Progenitor cell of endocrine pancreas (in vitro differentiated cells): ENCODE measurements at places on chromosomes 2 and 18.

DNA sequence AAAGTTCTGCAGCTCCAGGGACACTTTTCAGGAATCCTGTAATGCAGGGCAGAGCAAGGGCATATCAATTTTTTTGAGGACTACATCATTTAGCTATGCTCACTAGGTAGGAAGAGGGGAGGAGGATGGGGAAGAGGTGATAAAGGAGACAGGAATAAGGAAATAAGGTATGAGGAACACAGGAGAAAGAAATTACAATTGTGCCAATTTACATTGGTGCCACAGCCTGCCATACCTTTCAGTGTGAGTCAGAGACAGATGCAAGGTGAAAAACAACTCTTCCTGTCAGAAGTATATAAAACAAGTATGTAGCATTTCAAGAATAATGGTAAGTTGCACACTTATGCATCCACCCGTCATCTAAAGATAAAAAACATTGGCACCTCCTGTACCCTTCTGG, 5.4 kb upstream of the MRPS9 start:
- H3K4me1 ChIP-seq, result peaks cover 11% of the 10 kb centered on the region
- no peak overlapping the region for H3K4me3 ChIP-seq

GRCh38 chr2:28623582-28624405, 127.8 kb upstream of the PPP1CB start:
- peaks cover 33% of the 10 kb centered on the region for H3K4me1 ChIP-seq
- no peak for DNase-seq
- H3K4me3 ChIP-seq, result no peak overlapping the region
- H3K27ac ChIP-seq, result peak overlapping the region; percentile 10
- H3K36me3 ChIP-seq, result no peaks in the 10 kb centered on the region
- no peaks in the 10 kb centered on the region for H3K27me3 ChIP-seq

- H3K4me3 ChIP-seq, result no peak overlapping the region
- H3K27me3 ChIP-seq, result peaks cover 22% of the 10 kb centered on the region
- no peak overlapping the region for H3K27ac ChIP-seq
- H3K4me1 ChIP-seq, result peaks cover under 1% of the 10 kb centered on the region
- DNase-seq, result no peak
These were observed 372.8 kb upstream of the MYT1L start for GRCh38 chr2:2703762-2704427.

GRCh38 chr18:43279015-43279744, 1.9 kb upstream of the SYT4 start:
- H3K36me3 ChIP-seq, result no peaks in the 10 kb centered on the region
- peaks cover 28% of the 10 kb centered on the region for H3K4me1 ChIP-seq
- DNase-seq, result no peak
- H3K27ac ChIP-seq, result no peak overlapping the region
- H3K4me3 ChIP-seq, result peak overlapping the region; percentile 22

- H3K4me1 ChIP-seq, result no peaks in the 10 kb centered on the region
- no peak for DNase-seq
- H3K27me3 ChIP-seq, result no peaks in the 10 kb centered on the region
- H3K4me3 ChIP-seq, result no peak overlapping the region
These were observed 287.6 kb upstream of the HNRNPA3 start for GRCh38 chr2:176924909-176925534.

- H3K36me3 ChIP-seq, result no peaks in the 10 kb centered on the region
- no peak for DNase-seq
These were observed 23.2 kb upstream of the SLC35F6 start for GRCh38 chr2:26740890-26741302.

DNA sequence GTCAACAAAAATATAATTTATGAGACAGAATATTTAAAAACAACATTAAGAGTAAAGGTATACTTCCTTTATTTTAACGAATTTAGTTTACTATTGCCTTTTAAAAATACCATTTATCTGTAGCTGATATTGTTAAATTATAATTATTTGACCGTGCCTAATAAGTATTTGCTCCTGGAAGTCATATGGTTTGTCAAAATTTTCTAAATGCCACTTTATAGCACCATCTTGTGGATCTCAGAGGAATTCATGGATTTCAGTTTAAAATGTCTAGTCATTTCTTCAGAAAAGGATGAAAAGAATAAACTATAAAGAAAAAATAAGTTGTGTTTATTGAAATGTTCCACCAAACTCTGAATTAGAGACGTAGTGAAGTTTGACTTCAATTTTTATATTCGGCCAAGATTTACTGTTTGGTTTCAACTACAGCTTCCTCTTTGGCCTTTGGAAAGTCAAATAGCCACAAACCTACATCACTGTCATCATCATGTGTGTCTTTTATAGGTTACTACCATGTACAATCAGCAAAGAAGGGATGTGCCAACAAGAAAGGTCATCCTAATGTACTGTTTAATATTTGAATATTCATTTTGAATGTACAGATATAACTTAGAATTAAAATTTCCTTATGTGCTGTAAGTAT, 10.3 kb upstream of the FTCDNL1 start:
- no peak overlapping the region for H3K4me3 ChIP-seq
- no peaks in the 10 kb centered on the region for H3K4me1 ChIP-seq
- H3K27me3 ChIP-seq, result peaks cover 9% of the 10 kb centered on the region

DNA sequence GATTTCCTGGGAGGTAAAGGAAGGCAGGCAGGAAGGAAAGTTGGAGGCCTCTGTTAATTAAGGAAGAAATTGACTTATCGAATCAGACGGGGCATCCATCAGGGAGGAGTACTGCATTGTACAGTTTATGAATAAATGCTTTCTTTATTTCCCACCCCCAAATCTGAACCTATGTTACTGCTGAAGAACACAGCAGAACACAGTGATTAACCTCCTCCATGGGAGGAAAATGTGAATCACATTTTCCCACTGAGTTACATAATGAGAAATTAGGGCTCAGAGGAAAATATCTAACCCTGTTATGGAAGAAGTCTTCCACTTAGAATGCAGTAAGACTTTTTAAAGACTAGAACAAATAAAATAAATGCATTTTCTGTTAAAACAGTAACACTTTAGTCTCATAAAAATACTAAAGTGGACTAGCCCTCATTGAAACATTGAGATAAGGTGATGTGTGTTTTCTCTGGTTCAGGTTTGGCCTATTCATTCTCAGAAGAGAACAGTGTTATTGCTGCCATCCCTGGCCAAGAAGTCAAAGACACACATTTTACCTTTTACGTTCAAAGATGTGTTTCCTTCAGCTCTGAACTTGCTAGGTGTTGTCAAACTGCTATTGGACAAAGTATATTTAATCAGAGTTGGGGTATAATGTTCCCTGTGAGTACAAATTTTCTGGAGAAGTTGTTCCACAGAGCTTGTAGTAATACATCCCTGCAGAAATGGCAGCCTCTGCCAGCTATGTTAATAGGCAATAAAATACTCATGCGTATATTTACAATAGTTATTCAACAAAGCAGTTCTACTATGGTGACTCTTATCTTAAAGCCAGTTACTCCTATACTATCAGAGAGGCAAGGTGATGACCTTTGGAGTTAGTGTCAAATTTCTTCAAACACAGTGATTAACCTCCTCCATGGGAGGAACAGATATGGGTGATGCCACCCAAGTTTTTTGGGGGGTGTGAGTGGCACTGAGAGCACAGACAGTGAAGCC, 11.1 kb downstream of the DNAH6 start:
- no peak overlapping the region for H3K4me3 ChIP-seq
- H3K4me1 ChIP-seq, result peaks cover 13% of the 10 kb centered on the region
- H3K27ac ChIP-seq, result no peak overlapping the region
- H3K36me3 ChIP-seq, result peaks cover 5% of the 10 kb centered on the region
- no peak for DNase-seq

DNA sequence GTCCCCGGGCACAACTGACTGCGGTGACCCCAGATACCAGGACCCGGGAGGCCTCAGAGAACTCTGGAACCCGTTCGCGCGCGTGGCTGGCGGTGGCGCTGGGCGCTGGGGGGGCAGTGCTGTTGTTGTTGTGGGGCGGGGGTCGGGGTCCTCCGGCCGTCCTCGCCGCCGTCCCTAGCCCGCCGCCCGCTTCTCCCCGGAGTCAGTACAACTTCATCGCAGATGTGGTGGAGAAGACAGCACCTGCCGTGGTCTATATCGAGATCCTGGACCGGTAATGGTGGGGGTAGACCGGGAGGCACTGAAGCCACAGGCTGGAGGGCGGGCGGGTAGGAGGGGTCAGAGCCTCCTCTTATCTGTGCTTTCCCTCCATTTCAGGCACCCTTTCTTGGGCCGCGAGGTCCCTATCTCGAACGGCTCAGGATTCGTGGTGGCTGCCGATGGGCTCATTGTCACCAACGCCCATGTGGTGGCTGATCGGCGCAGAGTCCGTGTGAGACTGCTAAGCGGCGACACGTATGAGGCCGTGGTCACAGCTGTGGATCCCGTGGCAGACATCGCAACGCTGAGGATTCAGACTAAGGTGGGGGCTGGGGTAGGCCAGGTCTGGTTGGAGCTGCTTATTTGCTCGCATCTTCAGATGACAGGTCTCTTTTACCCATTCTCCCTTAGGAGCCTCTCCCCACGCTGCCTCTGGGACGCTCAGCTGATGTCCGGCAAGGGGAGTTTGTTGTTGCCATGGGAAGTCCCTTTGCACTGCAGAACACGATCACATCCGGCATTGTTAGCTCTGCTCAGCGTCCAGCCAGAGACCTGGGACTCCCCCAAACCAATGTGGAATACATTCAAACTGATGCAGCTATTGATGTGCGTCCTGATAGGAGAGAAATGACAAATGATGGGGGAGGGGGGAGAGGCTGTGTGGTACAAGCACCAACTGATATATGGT, 780 bp downstream of the HTRA2 start:
- peak overlapping the region; percentile 98 for H3K4me3 ChIP-seq
- no peaks in the 10 kb centered on the region for H3K27me3 ChIP-seq
- H3K36me3 ChIP-seq, result peaks cover 14% of the 10 kb centered on the region
- no peak for DNase-seq
- peak overlapping the region; percentile 52 for H3K27ac ChIP-seq
- peaks cover 17% of the 10 kb centered on the region for H3K4me1 ChIP-seq

- no peak for DNase-seq
- H3K4me3 ChIP-seq, result no peak overlapping the region
- no peaks in the 10 kb centered on the region for H3K4me1 ChIP-seq
- H3K27me3 ChIP-seq, result no peaks in the 10 kb centered on the region
- H3K27ac ChIP-seq, result no peak overlapping the region
These were observed 7.7 kb upstream of the CCDC138 start for GRCh38 chr2:108778857-108779256.

GRCh38 chr2:207282916-207283315, 117.2 kb upstream of the KLF7 start:
- H3K27me3 ChIP-seq, result peaks cover 24% of the 10 kb centered on the region
- no peaks in the 10 kb centered on the region for H3K36me3 ChIP-seq
- DNase-seq, result no peak

DNA sequence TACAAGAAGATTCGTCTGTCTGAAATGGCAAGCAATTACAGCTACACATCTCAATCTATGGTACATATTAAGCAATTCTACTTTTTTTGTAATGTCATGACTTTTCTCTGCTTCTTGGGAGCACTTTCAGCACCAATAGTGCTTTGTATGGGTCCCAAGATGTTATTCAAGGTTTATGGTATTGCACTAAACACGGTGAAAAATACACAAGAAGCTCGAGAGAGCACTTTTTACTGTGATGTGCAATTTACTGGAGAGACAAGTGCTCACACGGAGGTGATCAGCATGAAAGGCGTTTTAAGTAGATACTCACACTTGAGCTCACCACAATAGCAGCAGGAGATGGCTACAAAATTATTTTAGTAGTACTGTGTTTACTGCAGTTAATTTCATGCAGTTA, 783.6 kb downstream of the CBLN2 start:
- no peak for DNase-seq
- H3K4me3 ChIP-seq, result no peak overlapping the region
- no peaks in the 10 kb centered on the region for H3K4me1 ChIP-seq
- no peaks in the 10 kb centered on the region for H3K27me3 ChIP-seq
- H3K27ac ChIP-seq, result no peak overlapping the region
- H3K36me3 ChIP-seq, result no peaks in the 10 kb centered on the region

DNA sequence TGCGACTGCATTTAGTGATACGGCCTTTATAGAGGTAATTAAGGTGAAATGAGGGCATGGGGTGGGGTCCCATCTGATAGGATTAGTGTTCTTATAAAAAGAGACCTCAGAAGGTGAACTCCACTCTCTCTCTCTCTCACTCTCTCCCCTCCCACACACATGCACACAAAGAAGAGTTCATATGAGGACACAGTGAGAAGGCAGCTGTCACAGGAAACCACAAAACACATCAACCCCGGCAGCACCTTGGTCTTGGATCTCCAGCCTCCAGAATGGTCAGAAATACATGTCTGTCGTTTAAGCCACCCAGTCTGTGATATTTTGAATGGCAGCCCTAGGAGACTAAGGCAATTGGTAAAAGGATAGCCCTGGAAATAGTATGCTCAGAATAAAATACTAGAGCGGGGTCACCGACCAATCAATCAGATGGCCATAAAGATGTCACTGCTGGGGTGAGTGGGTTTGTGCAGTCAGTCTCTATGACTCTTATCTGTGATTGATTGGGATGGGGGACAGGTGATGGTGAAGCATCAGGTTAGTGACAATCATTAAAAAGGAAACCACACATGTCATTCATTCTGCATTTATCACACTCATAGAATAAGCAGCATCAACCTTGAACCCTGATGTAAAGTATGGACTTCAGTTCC, 118.9 kb upstream of the POU3F3 start:
- H3K27me3 ChIP-seq, result peaks cover 15% of the 10 kb centered on the region
- no peak for DNase-seq
- H3K4me1 ChIP-seq, result peaks cover 3% of the 10 kb centered on the region
- no peaks in the 10 kb centered on the region for H3K36me3 ChIP-seq
- no peak overlapping the region for H3K27ac ChIP-seq
- no peak overlapping the region for H3K4me3 ChIP-seq

- no peak overlapping the region for H3K4me3 ChIP-seq
- H3K27me3 ChIP-seq, result no peaks in the 10 kb centered on the region
- H3K27ac ChIP-seq, result no peak overlapping the region
- peaks cover 3% of the 10 kb centered on the region for H3K36me3 ChIP-seq
- H3K4me1 ChIP-seq, result peaks cover 2% of the 10 kb centered on the region
These were observed 19.0 kb downstream of the ETAA1 start for GRCh38 chr2:67416136-67416535.

GRCh38 chr2:41724465-41724864, 323.4 kb upstream of the PKDCC start:
- H3K27me3 ChIP-seq, result no peaks in the 10 kb centered on the region
- no peaks in the 10 kb centered on the region for H3K36me3 ChIP-seq

GRCh38 chr2:213285404-213285803, 1.1 kb downstream of the SPAG16 start:
- no peaks in the 10 kb centered on the region for H3K27me3 ChIP-seq
- DNase-seq, result no peak
- H3K4me3 ChIP-seq, result peak overlapping the region; percentile 76

GRCh38 chr2:75565472-75566462, 5.0 kb upstream of the EVA1A start:
- no peaks in the 10 kb centered on the region for H3K36me3 ChIP-seq
- no peak for DNase-seq
- H3K4me3 ChIP-seq, result no peak overlapping the region
- H3K27ac ChIP-seq, result no peak overlapping the region
- peaks cover 23% of the 10 kb centered on the region for H3K4me1 ChIP-seq
- H3K27me3 ChIP-seq, result peaks cover 9% of the 10 kb centered on the region

- H3K27ac ChIP-seq, result no peak overlapping the region
- no peak for DNase-seq
- H3K4me3 ChIP-seq, result no peak overlapping the region
- no peaks in the 10 kb centered on the region for H3K27me3 ChIP-seq
- no peaks in the 10 kb centered on the region for H3K36me3 ChIP-seq
- no peaks in the 10 kb centered on the region for H3K4me1 ChIP-seq
These were observed 14.8 kb upstream of the SMAD2 start for GRCh38 chr18:47944972-47945852.
